K562 (cell line): ENCODE measurements at places on chromosomes 2 and 18. TPM values are rescaled to one million over a fixed set of nuclear protein-coding genes. Genes with fewer than 3 reads are reported as not detected.

- no peak for DNase-seq
Measured at GRCh38 chr2:109135359-109136197, 6.6 kb downstream of the SH3RF3 start.

DNA sequence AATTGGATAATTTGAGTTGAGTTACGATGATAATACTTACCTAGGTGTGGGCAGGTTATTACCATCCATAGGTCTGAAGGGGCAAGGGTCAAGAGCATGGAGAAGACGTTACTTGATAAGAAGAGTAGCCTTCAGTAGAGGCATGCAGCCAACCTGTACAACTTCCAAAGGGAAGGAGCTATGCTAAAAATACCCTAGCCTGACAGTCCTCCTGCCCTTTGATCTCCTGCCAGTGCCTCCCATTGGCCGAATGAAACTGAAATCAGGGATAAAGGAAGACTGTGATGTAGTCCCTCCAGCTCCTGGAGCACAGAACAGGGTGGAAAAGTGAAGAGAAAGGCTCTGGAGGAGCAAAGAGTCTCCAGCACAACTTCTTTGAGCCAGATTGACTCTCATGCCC is 487.4 kb downstream of the ADCYAP1 start:
- no peak for DNase-seq

DNA sequence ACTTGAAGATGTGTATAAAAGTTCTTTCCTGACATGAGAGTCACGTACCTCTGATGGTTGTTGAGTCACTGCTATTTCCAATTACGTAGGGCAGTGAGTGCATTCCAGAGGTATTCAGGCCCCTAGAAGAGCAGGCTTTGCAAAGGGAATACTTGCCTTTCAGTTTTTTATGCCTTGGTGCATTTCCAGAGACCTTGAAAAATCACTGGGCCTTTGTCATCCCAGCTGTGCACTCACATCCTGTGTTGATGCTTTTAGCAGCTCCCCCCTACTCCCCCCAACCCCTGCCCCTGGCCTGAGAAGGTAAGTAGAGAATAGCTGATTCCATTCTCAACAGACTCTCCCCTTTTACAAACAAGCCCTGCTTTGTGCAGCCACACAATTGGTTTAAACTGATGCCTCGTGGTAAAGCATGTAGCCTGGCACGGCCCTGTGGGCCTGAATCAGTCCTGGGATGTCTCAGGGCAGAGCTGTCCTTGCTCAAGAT is 174.2 kb downstream of the PRPF40A start:
- DNase-seq, result no peak

- no peak for DNase-seq
Measured at GRCh38 chr2:3065928-3066327, 311.7 kb downstream of the EIPR1 start.

- no peak for DNase-seq
Measured at GRCh38 chr2:32067549-32067948, 4.2 kb downstream of the SPAST start.

DNA sequence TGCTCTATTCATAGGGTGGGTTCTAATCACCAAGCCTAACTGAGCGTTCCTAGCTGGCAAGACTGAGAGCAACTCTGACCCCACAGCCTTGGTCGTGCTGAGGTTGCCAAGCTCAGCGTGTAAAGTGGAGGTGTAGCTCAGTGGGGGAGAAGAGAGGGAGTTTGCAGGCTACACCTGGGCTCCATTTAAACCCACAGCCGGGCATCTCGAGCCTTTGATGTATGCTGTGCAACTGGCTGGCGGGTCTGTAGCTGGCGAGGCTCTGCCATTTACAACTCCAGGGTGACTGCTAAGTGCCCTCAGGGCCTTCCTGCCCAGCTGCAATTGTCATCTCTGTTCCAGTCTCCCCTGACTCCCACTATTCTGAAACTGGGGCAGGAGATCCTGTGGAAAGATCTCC is 20.0 kb upstream of the CHRNA1 start:
- DNase-seq, result no peak

DNA sequence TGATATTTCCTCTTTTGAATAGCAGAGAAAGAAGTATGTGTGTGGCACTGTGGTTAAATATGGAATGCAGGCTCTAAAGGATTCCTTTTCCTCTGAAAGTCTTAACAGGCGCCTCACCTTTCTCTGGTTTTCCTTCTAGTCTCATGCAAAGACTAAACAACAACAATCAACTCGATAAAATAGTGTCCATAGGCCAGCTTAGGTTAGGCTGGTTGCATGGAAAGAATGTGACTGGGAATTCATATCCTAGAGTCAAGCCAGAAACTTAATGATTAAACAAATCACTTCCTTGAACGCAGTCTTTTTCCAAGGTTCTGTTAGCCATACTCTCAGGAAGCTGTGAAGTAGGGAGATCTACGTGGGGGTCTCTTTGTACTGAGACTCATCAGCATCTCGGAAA is 800.8 kb upstream of the ID2 start:
- DNase-seq, result no peak

DNA sequence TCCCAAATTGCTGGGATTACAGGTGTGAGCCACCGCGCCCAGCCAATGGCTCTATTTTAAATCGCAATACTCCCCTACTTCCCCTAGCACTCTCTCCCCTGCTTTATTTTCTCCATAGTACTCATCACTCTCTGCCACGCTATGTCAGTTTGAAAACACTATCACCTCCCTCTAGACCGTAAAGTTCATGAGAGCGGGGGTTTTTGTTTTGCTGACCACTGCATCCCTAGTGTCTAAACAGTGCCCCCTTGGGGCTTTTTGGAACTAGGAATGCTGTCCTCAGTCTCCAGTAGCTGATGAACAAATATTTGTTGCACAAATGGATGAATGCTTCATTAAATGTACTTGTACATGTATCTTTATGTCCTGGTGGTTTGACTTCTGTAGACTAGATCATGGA is 44.1 kb downstream of the ATOH8 start:
- peak; percentile 38 for DNase-seq

EPAS1 gene
- 2.9 and 3.6 TPM in 2 replicates for polyA plus RNA-seq

GALR1 gene
- not detected in 2 replicates for polyA plus RNA-seq

PROM2 gene
- polyA plus RNA-seq, result not detected in 2 replicates

TEKT4 gene
- not detected in 2 replicates for polyA plus RNA-seq
